ENCODE measurements at places on chromosomes 3 and 15. TPM values are rescaled to one million over a fixed set of nuclear protein-coding genes. Genes with fewer than 3 reads are reported as not detected.

DNA sequence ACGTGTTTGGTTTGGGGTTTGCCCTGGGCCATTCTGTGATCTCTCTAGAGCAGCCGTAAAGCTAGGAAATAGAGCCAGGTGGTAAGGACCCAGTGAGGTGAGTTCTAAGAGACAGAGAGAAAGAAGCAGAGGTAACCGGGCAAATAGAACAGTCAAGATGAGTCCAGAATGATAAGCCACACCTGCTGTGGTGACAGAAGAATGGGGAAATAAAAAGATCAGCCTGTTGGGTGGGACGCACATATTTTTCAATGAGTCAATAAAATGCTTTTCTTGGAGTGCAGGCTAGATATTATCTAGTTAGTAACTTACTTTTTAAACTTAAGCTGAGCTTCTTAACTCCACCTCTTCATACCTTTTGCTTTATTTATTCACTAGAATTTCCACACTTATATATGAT, 135.0 kb downstream of the NFKBIZ start:
- no peak for DNase-seq

- peak; percentile 52 for DNase-seq
Observed at GRCh38 chr3:78988324-78988723, 779.5 kb downstream of the ROBO1 start.

DNA sequence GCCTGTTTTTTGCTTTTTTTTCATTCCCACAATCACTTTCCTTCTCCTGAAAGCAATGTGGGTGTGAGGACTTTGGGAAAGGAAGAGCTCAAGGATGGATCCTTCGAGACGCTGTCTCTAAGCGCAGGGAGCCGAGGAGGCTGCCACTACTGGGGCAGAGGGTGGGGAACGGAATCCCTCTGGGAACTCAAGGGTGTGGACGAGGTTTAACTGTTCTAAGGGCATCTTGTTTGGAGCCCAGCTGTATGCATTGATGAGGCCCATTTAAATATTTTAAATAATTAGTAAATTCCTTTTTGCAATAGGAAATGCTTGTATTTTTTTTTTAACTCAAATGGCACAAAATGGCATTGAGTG, 124.4 kb upstream of the MEF2A start:
- DNase-seq: no peak

The CHP1 gene
- 131 TPM for total RNA-seq

The ARPIN gene
- 23.0 TPM for total RNA-seq

DNA sequence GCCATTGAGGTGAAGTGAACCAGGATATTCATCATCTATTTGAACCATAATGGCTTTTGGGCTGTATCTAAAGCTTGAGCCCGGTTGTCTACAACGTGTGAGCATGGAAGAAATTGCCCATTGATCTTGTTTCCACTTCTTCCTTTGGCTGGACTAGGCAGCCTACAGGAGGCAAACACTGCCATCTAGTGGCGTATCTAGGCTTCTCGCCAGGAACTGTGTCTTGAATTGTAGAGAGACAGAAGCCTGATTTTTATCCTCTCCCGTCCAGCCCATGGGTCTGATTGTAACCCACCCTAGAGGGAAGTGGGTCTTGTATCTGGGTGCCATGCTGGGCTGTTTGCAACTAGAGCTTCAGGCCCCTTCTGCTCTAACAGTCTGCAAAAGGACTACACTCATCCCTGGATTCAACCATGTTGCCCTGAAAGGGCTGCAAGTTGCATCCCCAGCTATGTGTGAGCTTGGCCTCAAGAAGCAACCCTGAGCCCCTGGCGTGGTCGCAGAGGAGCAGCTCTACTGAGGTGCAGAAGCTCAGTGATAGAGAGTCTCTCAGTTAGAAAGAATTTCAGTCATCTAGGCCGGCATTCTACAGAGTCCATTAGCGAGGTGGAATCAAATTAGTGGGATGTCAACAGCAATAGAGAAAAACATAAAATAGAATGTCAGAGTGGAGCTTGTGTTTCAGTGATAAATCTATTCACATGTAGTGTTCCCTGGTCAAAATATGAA, 170.2 kb upstream of the UMPS start:
- peak; percentile 84 for DNase-seq

The SAMMSON gene
- total RNA-seq: not detected

GRCh38 chr3:25284249-25284648, 143.8 kb upstream of the RARB start:
- no peak for DNase-seq

- DNase-seq: peak; percentile 79
Observed at GRCh38 chr3:189714991-189715961, 84.1 kb downstream of the TP63 start.

The GOLGA6A gene
- total RNA-seq: not detected

The CHRFAM7A gene
- total RNA-seq: 0.72 TPM

The OIP5 gene
- total RNA-seq: 0.25 TPM

The PPP1R14D gene
- total RNA-seq: not detected

GRCh38 chr15:40957581-40958051, 4.3 kb downstream of the CHAC1 start:
- DNase-seq: peak; percentile 19

The ADAMTS9 gene
- 0.54 TPM for total RNA-seq

- peak; percentile 64 for DNase-seq
Observed at GRCh38 chr3:183548262-183548769, 7.2 kb downstream of the KLHL6 start.

DNA sequence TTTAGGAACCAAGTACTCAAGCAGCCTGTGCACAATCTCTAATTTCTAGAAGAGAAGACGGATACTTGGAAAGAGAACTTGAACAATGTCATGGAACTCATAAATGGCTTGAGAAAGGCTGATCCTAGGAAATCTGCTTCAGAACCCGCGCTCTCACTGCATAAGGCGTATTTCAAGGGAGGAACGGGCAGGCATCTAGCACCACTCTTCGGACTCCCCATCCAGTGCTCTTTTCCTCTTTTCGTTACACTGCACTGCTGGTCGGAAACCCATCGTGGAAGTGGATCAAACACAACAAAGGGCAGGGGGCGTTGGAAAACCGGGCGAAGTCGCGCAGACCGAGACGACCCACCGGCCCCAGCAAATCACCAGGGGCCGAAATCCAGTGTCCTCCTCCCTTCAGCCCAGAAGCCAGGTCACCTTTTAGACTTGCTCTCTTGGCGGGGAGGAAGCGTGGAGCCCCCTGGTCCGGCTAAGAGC, 539 bp upstream of the TLNRD1 start:
- peak; percentile 36 for DNase-seq

- peak; percentile 70 for DNase-seq
Observed at GRCh38 chr15:40859206-40859851, 14.7 kb downstream of the RHOV start.

The HDC gene
- not detected for total RNA-seq

Measured in fibroblast of the aortic adventitia (primary cell).